Motor neuron (in vitro differentiated cells): ENCODE measurements at places on chromosomes 16 and 17.

GRCh38 chr17:55648086-55648485, 74.6 kb downstream of the TMEM100 start:
- ATAC-seq, result no peak

DNA sequence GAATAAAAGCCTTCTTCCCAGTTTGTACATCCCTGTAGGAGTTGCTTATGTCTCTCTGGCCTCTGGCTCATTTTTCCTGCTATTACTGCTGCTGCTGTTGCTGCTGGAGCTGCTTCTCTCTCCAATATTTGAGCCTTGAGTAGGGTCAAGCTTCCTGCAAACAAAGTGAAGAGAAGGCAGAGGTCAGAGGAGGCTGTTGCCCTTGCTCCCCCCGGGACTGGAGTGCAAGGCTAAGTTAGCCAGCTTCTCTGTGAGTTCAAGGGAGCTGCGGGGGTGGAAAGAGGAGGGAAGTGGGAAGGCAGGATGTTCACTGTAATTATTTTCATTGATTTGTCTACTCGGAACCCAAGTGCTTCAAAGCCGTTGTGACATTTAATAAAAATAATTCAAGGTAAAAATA, 77.0 kb upstream of the TMEM132E start:
- no peak for ATAC-seq

- ATAC-seq, result no peak
These were observed 7.7 kb downstream of the CES1 start for GRCh38 chr16:55825115-55825728.

DNA sequence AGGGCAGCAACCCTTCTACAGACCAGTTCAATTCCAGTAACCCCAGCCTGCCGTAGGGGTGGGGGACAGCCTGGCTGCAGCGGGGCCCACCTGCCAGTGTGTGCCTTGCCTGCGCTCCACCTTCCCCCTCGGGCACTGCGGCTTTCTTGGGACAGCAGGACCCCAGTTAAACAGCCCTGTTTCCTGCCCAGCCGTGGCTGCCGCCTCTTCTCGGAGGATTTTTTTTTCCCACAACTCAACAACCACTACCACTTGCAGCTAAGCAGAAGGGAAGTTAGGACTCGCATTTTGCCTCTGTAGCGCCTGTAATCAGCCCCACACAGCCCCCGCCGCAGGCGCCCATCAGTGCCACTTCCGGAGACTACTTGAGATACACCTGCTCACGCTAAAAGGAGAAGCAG, 76.1 kb downstream of the RAI1 start:
- ATAC-seq, result no peak

GRCh38 chr16:28879261-28879840, 1.1 kb downstream of the ATP2A1 start:
- ATAC-seq, result peak; percentile 67

DNA sequence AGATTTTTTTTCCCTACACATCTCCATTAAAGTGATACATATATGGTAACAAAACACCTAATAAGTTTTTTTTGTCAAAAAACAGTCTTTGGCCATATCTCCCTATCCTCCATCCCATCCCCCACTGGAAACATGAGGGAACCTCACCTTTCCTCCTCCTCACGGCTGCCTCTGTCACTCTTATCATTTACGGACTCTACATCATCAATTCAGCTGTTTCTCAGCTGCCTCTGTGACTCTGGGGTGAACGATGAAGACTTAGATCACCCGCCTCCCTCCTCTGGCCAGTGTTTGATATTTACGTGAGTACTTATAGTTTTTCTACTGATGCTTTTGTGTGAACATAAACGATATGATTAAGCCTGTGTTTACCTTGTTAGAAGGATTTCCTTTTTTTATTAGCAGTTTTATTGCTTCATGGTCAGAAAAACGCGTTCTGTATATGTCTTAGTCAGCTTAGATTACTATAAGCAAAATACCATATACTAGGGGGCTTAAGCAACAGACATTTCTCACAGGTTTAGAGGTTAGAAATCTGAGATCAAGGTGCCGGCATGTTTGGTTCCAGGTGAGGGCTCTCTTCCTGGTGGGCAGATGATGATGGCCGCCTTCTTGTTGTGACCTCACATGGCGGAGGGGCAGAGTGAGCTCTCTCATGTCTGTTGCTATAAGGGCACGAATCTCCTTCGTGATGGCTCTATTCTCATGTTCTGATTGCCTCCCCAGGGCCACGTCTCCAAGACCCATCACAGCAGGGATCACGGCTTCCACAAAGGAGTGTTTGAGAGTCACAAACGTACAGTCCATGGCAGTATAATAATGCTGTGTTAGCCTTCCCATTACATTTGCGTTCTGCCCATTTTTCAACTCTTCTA, 32.1 kb downstream of the DNAH17 start:
- ATAC-seq, result no peak

GRCh38 chr17:51528111-51528510, 267.8 kb downstream of the UTP18 start:
- ATAC-seq, result no peak

DNA sequence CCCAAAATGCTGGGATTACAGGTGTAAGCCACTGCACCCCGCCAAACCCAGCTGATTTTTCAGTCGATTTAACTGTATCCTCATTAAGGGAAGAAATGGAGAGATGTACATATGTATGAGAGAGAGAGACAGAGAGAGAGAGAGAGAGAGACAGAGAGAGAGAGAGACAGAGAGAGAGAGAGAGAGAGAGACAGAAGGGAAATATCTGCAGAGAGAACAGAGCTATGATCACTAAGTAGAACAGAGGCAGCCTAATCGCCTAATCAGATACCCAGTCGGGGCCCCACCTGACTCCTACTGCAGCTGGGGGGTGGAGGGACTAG, 70.0 kb downstream of the RBBP6 start:
- ATAC-seq, result no peak

DNA sequence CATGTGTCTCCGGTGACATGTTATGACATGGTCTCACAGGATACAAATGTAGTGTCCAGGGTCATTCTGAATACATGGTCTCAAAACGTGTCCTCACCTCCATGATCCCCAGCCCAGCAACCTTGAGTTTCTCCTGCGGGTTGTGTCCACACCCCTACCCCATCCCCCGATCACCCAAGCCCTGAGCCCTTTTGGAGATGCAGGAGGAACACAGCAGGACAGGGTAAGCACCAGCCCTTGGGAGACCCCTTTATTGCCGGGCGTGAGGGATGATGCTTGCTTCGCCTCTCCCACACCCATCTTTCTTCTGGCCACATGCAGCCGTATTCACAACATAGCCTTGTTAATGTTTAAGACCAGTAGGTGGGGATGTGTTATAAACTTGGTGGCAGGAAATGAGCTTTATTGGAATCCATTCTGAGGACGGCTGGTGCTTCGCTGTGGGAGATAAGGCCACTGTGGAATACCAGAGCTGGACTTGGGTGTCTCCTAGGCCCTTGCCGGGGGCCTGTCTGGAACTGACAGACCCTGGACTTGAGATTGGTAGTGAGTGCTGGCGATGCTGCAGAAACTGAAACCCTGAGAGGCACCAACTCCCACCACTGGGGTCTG, 5.5 kb downstream of the TMEM132E start:
- ATAC-seq, result peak; percentile 63

GRCh38 chr17:42323268-42323773, 35.0 kb downstream of the STAT5A start:
- ATAC-seq, result peak; percentile 11

DNA sequence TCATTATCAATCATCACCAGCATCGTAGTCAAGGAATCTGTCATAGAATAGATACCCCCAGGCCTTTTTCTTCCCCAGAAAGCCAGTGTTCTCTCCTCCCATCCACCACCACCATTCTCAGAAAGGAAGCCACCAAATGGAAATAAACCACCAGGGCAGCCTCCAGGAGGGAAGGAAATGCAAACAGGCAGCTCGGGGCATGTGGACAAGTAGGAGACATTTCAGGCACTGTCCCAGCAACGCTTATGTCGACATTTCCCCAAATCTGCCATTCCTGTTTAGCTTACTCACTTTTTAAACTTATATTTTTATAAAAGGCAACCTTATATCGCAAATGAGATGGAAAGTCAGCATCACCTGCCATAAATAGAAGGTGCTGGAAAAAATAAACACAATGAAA, 15.8 kb downstream of the EMP2 start:
- ATAC-seq, result no peak

- no peak for ATAC-seq
These were observed 24.9 kb downstream of the HMOX2 start for GRCh38 chr16:4501071-4501478.

DNA sequence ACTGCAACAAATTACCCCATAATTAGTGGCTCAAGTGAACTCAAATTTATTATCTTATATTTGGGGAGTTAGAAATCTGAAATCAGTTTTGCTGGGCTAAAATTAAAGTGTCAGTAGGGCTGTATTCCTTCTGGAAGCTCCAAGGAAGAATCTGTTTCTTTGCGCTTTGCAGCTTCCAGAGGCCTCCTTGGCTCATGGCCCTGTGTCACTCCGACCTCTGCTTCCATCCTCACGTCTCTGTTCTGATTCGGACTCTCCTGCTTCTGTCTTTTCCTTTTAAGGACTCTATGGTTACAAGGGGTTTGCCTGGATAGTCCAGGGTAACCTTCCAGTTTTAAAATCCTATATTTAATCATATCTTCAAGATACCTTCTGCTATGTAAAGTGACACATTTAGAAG, 232.1 kb downstream of the CA10 start:
- ATAC-seq, result no peak

DNA sequence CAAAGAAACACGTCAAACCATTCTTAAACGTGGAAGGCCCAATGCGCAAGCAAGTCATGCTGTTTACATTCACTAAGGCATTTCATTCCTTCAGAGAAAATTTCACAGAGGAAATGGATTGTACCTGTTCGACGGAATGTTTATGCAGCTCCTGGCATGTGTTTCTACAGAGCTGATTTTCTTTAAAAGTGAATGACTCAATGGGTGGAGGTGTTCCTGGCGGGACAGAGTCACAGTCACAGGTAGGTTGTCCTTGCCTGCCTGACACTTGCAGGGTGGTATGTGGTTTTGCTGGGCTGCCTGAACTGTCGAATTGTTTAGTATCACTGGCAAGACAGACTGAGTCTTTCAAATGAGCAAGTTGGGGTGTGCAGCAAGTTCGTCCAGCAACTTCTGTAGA, 11.6 kb downstream of the PALB2 start:
- no peak for ATAC-seq

- peak; percentile 69 for ATAC-seq
These were observed 1.1 kb upstream of the NHLRC4 start for GRCh38 chr16:565419-566330.

DNA sequence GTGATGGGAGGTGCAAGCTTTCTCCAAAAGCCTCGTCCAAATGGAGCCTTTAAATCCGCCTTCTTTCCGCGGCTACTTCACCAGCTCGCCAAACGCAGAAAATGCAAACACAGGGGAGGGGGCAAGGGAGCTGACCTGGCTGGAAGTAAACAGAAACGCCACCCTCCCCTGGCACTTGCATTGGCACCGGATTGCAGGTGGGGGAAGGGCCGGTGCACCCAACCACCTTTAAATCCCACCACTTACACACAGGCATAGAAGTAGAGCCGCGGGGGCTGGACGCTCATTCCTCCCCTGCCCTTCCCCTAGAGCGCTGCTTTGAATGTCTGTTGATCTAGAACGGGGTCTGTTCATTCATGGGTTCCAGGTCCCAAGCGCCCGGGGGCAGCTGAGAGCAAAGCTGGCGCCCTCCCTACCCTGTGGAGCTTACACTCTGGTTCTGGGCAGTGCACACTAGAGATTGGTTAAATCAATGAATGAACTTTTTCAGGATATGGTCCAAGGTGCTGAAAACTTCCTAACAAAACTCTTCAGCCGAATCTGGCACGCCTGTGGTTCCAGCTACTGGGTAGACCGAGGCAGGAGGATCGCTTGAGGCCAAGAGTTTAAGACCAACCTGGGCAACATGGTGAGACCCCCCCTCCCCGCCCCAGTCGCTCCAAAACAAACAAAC, 920 bp upstream of the ZCCHC14 start:
- no peak for ATAC-seq

DNA sequence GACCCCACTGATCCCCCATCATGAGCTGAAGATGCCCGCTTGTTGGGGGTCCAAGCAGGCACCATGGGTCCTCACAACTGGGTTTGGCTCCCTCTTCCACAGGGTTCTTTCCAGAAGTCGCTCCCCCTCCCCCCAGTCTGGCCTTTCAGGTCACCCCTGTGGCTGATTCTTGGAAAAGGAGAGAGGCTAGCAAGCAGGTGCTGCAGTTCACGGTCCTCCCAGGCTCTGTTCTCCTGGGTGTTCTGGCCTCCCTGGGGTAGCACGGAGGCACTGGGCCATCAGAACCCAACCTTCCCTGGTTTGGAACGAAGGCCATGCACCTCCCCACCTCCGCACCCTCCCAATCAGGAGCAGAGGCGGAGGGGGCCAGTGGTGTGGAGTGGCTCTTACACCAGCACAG, 18.9 kb downstream of the CACNA1G start:
- ATAC-seq, result no peak

DNA sequence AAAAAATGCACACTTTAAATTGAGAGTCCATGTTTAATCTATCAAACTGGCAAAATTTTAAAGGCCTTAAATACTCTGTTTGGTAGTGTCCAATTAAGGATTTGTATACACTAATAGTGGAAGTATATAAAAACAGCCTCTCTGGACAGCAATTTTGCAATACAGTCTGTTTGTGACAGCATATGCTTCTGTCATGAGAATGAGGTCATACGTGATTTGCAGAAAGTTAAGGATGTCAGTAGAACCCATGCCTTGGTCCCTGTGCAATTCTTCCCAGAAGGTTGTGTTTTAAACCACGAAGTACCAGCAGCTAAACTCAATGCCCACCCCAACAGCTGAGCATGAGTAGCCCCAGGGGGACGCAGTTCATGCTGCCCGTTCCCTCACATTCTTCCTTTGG, 78.4 kb downstream of the AIPL1 start:
- ATAC-seq, result no peak

GRCh38 chr17:5635949-5636348, 51.6 kb upstream of the NLRP1 start:
- no peak for ATAC-seq

- peak; percentile 54 for ATAC-seq
These were observed 32.6 kb downstream of the TMEM100 start for GRCh38 chr17:55690105-55690508.
